ENCODE measurements at places on chromosomes 4 and X.

GRCh38 chr4:35820003-35820402 is 424.3 kb downstream of the ARAP2 start:
- DNase-seq = no peak

DNA sequence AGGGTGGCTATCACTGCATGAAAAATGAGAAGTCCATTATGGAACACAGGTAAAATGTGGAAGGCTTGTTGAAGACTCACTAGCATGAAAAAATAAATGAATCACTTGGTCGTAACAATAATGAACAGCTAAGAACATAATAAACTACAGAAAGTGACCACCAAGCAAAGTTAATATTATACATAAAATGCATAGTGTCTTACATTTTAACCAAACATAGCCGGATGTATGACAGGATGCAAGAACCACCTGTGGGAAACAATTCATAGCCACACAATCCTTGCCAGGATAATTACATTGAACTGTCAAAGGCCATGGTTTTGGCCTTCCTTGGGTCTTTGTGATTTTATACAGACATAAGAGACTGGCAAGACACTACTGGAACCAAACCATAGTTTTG is 81.9 kb upstream of the ATXN3L start:
- no peak for DNase-seq

DNA sequence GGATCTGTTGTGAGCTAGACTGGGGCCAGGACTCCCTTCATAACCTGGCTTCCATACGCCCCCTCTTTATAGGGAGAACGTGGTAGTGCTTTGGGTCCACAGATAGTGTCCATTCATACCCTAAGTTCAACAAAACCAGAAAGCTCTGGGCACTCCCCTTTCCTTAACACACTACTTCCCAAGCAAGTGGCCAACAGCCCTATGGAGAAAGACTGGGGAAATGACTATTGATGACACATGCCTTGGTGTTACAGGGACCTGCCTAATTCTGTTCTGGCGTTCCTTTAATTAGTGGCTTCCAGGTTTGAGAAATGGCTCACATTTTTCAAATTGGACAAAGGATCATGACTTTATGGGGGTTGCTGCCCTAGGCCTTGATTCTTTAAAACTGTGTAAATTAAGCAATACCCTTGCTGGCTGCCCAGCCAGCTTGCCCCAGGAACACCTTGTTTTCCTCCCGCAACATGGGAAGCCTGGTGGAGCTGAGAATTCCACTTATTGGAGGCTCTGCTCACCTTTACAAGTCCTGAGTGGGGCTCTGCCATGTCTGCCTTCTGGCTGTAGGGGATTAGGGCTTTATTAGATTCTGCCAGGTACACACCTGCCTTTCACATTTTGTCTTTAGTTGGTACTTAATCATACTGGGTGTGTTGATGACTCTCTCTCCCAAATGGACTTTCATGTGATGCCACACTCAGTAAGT is 61.1 kb downstream of the RGS12 start:
- DNase-seq = no peak

DNA sequence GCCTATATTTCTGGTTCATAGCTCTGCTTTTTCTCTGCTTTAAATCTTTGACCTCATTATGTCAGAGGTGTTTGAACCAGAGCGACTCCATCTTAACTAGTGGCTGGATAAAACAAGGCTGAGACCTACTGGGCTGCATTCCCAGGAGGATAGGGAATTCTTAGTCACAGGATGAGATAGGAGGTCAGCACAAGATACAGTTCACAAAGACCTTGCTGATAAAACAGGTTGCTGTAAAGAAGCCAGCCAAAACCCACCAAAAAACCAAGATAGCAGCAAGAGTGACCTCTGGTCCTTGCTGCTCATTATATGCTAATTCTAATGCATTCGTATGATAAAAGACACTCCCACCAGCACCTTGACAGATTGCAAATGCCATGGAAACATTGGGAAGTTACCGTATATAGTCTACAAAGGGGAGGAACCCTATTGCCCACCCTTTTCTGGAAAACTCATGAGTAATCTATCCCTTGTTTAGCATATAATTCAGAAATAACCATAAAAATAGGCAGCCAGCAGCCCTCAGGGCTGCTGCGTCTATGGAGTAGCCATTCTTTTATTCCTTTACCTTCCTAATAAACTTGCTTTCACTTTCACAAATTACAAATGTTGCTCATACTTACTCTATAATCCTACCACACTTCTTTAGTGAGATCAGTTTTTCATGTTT is 193.9 kb downstream of the NAF1 start:
- no peak for DNase-seq

GRCh38 chr4:155071962-155072361 is 136.5 kb upstream of the NPY2R start:
- DNase-seq = no peak

- no peak for DNase-seq
These were observed 147.1 kb downstream of the NHS start for GRCh38 chrX:17521871-17522693.

DNA sequence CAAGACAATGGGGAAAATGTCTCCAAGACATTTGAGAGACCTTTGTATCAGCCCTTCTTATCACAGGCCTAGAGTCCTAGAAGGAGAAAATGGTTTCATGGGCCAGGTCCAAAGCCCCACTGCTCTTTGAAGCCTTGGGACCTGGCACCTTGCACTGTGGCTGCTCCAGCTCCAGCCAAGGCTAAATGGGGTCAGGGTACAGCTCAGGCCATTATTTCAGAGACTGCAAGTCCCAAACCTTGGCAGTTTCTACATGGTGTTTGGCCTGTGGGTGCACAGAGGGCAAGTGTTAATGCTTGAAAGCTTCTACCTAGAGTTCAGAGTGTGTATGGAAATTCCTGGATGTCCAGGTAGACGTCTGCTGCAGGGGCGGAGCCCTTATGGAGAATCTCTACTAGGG is 28.5 kb downstream of the SHROOM3 start:
- DNase-seq = no peak

- DNase-seq = no peak
These were observed 133.3 kb upstream of the ZIC3 start for GRCh38 chrX:137432609-137433008.
